ENCODE measurements at places on chromosomes 13 and 19.
A peak's percentile ranks its signal among the peaks of the same experiment; 100 is the strongest.

GRCh38 chr19:49593233-49594113, 2.5 kb downstream of the PRR12 start:
- DNase-seq = peak; percentile 87

DNA sequence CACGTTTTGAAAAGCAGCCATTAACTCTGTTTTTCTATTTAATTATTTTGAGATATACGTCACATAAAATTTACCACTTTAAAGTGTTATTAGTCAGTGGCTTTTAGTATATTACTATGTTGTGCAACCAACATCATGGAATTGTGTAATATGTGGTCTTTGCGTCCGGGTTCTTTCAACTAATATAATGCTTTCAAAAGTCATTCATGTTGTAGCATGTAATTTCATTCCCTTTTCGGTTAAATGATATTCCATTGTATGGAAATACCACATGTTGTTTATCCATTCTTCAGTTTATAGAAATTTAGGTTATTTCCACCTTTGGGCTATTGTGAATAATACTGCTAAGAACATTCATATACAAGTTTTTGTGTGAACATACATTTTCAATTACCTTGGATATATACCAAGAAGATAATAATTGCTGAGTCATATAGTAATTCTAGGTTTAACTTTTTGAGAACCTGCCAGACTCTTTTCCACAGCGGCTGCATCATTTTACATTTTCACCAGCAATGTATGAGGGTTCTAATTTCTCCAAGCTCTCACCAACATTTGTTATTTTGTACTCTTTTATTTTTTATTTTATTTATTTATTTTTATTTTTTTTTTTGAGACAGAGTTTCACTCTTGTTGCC, 28.1 kb upstream of the CLDN10 start:
- DNase-seq = no peak

- DNase-seq = peak; percentile 41
Observed at GRCh38 chr19:3359015-3359918, 7.1 kb upstream of the NFIC start.

- no peak for DNase-seq
Observed at GRCh38 chr19:40320558-40320935, 27.6 kb downstream of the C19orf47 start.

GRCh38 chr13:20006206-20006605, 47.7 kb downstream of the ZMYM2 start:
- DNase-seq = no peak

DNA sequence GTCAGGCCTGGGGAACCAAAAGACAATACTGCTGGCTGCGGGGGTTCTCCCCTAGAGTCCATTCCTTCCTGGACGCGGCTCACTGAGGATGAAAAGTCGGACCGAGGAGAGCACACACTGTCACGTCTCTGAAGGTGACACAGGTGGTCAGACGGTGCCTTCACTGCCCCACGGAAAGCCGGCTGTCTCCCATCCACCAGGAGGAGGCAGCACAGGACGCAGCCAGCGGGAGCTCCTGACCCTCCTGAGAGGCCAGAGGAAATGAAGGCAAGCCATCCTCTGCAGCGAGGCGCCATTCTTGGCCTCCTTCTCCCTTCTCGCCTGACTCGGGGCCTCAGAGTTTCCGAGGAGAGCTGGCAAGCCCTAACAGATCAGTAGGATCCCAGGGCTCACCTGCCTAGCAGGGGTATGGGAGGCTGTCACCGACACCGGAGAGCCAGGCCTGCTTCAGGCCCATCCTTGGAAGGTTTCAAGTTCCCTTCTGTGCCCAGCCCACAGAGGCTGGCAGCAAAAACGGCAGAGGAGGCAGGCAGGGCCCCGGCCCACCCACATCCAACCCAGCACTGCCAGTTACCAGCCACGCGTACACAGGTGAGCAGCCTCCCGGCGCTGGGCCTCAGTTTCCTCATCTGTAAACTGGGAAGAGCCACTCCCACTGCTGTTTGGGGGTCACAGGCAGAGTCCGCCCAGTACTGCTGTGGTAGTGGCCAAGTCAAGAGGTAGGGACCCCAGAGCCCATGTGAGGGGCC, 4.5 kb downstream of the REXO1 start:
- no peak for DNase-seq

DNA sequence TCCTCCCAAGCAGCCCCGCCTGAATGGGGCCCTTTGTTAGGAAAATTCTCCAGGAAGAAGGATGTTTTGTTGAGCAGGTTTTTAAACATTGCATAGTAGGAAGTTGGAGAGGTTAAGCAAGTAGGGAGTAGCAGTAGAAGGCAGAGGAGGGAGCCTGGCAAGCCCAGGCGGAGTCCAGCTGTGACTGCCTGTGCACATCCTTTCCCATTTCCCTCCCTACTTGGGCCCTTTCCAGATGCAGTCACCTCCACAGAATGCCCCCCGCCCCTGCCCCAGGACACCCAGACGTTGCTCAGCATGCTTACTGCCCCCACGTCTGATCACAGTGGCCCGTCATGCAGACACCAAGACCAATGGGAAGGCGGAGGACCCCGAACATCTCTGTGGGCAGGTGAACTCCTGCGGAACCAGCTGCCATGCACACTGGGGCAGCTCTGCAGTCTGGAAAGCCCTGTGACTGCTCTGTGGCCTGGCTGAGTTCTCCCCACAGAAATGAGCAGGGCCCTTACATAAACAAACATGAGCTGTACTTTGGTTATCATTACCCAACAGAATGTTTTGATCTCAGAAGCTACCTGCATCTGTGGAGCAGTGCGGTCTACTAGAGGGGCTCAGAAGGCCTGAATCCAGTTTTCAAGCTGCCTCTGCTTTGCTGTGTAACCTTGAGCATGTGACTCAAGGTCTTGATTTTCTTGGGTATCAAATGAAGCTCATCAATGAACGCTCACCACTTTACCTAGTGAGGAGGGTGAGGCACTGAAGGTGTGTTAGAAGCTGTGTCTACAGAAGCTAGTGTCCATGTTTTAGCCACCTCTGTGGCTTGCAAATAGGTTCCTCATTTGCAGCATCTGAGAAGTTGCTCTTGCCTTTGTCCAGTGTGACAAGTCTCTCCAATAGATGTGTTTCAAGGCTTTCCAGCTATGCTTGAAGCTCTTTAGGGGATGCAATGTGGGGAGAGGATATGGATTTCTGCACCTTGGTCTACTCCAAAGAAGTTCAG, 84.2 kb downstream of the TNFRSF19 start:
- no peak for DNase-seq

- DNase-seq = no peak
Observed at GRCh38 chr13:48155848-48156247, 60.9 kb upstream of the MED4 start.

GRCh38 chr13:42732073-42732472, 49.3 kb upstream of the FAM216B start:
- no peak for DNase-seq

DNA sequence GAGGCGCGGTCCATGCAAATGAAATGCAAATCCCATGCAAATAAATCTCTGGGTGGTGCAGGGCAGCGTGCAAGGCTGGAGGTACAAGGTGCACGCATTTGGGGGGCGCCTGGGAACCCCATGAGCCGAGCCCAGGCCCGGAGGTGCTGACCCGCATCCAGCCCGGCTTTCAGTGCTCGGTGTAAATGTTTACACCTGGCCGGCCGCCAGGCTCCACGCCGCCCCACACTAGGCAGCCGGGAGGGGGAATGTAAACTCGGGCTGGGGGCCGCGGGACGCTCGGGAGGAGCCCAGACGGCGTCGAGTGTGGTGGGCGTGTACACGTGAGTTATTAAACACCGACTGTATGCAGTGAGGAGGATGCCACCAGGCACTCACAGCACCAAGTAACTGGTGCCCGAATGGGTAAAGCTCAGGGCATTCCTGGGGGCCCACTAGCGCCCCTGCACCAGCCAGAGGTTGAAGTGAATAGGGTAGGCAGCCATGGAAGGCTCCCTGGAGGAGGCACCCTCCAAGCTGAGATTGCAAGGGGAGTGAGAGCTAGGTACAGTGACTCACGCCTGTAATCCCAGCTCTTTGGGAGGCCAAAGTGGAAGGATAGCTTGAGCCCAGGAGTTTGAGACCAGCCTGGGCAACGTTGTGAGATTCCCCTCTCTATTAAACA, 17.2 kb downstream of the FUT6 start:
- no peak for DNase-seq

DNA sequence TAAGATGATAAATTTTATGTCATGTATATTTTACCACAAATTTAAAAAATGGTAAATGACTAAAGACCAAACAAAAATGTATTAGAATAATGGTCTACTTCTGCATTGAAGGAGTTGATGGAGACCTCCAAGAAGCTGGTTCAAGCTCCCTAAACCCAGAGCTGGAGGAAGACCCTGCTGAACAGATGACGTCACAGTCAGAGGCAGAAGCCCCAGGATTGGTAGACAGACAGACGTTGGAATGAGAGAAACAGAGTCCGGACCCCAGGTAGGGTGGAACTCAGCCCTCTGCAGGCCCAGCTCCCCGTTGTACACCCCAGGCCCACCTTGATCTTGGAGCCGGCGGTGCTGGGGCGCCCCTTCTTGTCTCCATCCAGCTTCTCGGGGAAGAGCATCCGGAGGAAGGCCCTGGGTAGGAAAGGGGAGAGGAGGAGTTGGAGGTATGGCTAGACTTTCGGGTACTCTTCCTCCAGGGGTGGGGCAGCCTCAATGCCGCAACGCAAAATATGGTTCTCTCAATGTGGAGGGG, 25.7 kb upstream of the ZNF414 start:
- DNase-seq = no peak

DNA sequence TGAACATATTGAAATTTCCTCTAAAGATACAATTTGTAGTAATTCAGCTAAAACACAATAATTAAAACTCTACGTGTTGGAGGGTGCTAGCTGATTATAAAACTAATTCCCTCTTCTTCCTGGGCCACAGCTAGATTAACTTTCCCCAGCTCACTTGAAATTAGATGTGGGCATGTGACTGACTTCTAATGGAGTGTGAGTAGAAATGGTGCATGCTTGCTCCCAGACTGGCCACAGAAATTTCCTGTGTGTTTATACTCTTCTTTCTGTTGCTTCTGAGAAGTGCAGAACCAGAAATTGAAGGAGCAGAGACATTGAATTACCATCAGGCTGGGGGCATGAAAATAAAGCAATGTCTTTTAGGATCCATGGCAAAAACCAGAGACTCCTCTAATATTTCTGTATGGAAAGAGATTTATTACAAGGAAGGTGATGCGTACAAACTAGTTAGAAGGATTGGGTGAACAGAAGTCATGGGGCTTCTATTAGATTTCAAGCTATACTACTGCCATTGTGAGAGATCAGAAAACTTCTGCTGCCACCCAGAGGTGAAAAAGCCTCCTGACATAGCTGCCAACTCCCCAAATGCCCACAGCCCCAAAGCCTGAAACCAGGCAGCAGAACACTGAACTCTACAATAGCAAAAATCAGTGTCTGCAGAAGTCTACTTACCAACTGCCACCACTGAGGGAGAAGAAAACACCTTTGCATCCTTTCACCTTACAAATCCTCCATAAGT, 379.2 kb upstream of the MIR17HG start:
- no peak for DNase-seq

DNA sequence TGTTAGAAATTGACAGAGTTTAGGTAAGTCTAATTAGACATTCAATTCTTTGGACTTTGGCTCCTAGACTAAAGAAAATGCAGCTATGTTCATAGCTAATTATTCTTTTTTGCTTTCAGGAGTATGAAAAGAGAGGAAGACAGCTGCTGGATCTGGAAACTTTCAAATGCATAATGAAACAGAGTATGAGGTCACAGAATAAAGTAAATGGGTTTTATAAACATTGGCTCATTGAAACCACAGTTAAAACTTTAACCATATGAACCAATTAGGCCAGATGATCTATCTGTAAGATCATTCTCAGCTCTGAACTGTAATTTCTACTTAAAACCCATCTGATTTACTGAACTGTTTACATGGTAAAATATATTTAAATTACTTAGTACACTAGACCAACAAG, 82.7 kb downstream of the TEX26 start:
- no peak for DNase-seq

- DNase-seq = no peak
Observed at GRCh38 chr13:36848199-36848982, 29.4 kb downstream of the RFXAP start.

DNA sequence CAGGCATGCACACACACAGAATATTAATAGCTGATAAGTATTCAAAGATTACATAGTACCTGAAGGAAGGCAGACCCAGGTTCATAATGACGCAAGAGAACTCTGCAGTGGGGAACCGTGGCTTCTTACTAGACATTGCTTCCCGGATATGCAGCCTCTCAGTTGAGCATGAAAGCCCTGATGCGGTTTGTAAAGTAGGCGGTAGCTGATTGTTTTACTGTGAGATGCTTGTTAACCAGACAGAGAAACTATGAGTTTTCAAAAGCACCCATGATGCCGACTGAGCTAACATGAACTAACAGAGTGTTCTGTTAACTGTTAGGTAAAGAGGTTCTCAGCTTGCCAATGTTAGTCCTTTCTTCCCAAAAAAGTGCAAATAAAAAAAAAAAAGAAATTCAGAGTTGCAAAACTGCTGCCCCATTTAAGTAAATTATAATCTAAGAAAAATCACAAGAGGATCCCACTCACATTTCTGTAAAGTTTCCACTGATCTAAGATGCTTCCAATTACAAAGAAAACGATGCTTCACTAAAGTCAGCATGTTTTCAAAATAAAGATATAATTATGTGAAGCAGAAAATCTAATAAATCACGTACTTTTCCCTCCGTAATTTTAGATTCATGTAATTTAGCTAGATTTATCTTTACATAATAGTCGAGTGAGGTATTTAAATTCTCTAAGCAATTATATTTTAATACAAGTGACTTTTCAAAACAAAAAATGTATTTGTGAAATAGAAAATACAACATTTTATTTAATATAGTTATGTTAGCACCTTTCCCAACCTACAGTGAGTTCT, 2.2 kb downstream of the FLT1 start:
- no peak for DNase-seq

- DNase-seq = no peak
Observed at GRCh38 chr13:111265701-111266035, 54.8 kb upstream of the TEX29 start.

- no peak for DNase-seq
Observed at GRCh38 chr13:40306817-40307216, 359.6 kb downstream of the FOXO1 start.

- DNase-seq = no peak
Observed at GRCh38 chr19:2717638-2718541, 3.3 kb downstream of the DIRAS1 start.

DNA sequence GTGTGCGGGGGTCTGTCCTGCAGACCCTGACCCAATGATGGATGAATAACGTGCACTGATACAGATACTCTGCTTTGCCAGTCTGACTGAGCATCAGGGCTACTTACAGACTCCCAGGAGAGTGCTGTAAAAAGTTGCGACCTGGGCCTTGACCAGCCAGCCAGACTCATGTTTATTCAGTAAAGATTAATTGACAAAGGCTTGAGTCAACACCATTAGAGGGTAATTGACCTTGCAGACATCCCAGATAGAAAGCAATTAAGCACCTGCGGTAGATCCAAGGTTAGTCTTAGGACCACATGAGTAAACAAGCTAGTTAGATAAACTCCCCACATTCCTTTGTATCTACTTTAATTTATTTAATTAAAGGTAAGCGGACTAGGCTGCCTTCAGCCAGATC, 10.4 kb downstream of the NUDT19 start:
- DNase-seq = no peak

- DNase-seq = no peak
Observed at GRCh38 chr19:36797786-36798108, 25.1 kb upstream of the ZNF850 start.
